Activated CD4-positive, alpha-beta T cell treated with anti-CD3 and anti-CD28 coated beads for 36 hours (primary cell): ENCODE measurements at places on chromosomes 4 and X.

DNA sequence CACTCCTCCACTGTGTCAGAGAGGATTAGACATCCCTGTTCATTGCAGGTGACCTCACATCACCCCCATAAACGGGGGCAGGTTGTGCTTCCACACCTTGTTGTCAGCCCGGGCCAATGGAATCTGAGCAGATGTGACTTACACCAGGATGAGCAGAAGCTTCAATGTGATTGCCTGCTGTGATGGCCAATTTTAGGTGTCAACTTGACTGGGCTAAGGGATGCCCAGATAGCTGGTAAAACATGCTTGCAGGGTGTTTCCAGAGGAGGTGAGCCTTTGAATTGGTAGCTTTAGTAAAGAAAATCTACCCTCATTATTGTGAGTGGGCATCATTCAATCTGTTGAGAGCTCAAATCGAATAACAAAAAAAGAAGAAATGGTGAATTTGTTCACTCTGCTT lies 52.1 kb downstream of the ING2 start:
- no peak for DNase-seq

DNA sequence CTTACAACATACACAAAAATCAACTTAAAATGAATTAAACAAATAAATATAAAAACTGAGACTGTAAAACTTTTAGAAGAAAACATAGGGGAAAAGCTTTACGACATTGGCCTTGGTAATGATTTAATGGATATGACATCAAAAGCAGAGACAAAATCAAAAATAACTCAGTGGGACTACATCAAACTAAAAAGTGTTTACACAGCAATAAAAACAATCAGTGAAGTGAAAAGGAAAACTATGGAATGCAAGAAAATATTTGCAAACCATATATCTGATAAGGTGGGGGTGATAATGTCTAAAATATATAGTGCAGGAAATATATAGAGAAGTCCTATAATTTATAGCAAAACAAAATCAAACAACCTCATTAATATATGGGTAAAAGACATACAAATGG lies 364.4 kb upstream of the INTU start:
- no peak for DNase-seq

GRCh38 chr4:156971165-156971675 lies 379 bp downstream of the PDGFC start:
- peak; percentile 15 for DNase-seq

GRCh38 chrX:146424422-146424821 lies 385.1 kb upstream of the CXorf51B start:
- no peak for DNase-seq

DNA sequence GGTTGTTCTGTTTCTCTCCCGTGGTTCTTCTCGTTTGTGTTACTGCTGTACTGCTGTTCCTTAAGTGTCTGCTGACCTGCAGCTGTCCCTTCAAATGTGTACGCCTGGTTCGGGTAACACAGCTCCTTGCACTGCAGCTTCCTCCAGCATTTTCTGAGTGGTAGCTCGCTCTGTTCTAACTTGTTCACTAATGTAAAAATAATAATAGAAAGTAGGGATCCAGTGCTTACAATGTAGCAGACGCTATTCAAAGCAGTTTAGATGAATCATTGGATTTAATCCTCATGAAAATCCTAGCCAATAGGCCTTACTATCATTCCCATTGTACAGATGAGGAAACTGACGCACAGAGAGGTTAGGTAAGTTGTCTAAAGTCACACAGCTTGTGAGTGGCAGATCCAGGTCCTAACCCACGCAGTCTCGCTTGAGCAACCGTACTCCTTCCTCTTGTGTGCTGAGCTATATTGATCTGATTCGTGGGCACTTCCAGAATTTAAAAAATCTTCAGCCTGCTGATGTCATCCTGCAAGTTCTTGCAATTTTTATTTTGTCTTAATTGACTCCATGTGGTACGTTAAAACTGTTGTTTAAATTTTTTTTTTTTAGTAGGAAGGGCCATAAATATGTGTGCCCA lies 448.2 kb upstream of the FAT1 start:
- DNase-seq = no peak

- DNase-seq = no peak
These were observed 758 bp downstream of the IQSEC2 start for GRCh38 chrX:53280331-53281320.

DNA sequence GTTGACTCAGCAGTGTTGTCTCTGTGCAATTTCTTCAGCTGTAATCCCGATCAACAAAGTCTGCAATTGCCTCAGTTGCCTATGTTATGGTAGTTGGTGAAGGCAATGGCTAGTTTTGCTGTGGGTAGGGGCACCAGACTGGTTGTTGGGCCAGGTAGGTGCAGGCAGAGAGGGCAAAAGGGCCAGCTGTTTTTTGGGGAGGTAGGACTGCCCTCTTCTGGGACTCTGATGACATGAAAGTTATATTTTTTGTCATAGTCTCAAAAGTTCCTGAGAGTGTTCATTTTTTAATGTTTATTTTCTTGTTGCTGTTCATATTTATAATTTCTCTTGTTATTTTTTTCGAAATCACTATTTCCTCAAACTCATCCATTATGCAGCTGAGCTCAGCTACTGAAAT lies 25.1 kb downstream of the DCAF12L2 start:
- DNase-seq = no peak

DNA sequence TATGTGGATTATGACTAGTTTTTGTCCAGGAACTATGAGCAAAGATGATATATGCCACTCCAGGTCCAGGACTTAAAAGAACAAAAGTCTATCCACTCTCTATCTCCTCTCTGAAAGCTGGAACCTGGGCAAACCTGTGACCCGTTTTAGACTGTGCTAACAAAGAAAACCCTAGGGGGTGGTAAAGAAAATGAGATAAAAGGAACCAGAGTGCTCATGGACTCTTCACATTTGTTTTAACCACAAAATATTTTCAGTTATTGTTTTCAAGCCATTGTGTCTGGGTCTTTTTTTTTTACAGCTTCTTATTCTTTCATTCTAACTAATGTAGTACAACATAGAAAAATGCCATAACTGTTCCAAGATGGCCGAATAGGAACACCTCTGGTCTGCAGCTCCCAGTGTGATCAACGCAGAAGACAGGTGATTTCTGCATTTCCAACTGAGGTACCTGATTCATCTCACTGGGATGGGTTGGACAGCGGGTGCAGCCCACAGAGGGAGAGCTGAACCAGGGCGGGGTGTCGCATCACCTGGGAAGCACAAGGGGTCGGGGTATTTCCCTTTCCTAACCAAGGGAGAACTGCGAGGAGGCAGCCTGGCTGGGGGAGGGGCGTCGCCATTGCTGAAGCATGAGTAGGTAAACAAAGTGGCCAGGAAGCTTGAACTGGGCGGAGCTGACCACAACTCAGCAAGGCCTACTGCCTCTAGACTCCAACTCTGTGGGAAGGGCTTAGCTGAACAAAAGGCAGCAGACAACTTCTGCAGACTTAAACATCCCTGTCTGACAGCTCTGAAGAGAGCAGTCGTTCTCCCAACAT lies 45.1 kb downstream of the CHM start:
- DNase-seq = peak; percentile 7

GRCh38 chr4:71406459-71406963 lies 67.7 kb downstream of the SLC4A4 start:
- DNase-seq = no peak

DNA sequence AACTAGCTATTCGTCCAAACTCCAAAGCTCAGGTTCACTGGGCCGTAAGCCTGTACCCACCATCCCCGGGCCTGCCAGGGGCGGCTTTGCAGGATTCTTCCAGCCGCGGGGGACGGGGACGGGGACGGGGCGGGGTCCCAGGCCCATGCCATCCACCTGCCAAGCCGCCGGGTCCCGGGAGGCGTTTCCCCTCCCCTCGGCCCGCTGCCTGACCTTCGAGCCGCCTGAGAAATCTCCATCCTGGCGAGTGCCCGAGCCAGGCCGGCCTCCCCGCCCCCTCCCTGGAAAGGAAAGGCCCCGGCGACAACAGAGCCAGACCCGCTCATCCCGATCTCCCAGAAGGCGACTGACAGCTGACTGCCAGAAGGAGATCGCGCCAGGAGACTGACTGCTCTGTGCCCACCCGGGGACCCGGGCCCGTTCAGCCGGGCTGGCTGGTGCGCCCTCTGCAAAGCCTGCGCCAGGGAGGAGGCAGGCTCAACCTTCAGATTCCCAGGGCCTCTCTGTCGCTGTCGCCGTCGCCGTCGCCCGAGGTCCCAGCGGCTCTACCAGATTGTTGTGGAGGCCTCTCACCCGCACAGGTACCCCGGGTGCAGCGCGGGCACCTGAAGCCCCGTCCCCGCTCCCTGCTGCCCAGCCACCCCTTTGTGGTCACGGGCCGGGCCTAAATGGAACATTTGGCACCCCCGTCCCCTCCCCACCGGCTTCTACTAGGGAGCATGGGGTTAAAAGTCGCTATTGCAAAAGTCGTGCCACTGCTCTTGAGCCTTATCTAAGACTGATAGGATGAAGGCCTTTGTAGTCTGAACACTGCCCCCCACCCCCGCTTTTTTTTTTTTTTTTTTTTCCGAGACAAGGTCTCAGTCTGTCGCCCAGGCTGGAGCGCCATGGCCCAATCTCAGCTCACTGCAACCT lies at the start of gene RGN:
RGN (plus strand) TSS at position 315 of the 915 bp plus-strand sequence. CDS start 2,702 bp downstream, outside the sequence.
- DNase-seq = no peak

DNA sequence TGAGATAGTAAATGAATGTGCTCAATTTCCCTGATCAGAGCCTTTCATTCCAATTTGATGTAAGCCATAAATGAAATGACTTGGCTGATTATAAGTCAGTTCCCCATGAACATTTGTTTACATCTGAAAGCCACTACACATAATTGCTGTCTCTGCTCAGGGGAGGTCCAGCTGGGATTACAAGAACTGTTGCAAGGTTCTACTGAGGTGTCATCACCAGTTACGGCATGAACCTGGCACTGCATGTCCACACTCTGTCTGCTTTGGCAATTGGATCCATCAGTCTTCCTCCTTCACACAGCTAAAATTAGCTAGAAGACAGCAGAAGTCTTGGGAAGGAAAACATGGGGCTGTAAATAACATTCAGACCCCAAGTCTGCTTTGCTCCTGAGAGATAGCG lies 12.8 kb upstream of the MBNL3 start:
- no peak for DNase-seq

DNA sequence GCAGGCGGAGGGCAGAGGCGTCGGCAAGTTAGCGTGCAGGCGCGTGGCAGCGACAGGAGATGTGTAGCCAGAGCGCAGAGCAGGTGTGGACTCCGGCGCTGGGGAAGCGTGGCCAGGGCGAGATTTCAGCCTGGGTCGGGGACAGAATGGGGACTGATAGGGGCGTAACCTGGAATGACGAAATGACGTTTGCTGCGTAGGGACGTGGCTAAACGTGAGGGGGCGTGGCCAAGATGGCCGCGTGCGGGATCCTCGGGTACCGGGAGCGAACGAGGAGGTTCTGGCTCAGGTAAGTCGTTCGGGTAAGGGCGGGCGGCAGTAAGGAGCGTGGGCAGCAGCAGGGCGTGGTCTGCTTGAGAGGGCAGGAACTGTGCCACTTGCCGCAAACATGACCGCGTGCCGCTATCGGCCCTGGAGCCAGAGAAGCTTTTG lies 10.9 kb upstream of the CLTRN start:
- peak; percentile 91 for DNase-seq

DNA sequence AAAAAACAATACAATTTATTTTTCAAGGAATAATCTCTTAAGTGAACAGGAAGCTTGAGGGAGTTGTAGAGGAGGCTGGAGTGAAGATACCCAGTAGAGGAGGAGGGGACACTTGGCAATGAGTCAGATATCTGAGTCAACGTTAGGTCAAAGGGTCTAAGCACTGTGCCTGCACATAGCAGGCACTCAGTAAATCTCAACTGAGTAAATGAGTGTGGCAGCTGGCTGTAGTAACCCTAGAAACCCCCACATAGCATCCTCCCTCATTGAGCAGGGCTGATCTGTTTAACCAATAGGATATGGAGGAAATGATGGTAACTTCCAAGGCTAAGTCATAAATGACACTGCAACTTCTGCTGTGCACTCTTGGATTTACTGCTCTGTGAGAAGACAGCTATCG lies 186.0 kb upstream of the FAM241A start:
- DNase-seq = no peak

DNA sequence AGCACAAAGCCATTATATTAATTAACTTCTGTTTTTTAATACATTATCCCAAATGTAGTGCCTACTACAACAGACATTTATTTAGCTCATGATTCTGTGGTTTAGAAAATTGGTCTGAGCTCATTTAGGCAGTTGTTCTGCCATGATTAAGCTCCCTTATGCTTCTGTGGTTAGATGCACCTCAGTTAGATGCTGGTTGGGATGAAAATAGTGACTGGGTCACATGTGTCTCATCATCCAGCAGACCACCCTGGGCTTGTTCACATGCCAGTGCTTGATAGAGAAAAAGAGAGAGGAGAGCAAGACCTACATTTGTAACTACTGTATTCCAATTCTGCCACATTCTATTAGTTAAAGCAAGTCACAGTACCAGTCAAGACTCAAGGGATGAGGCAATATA lies 376.4 kb upstream of the GNPDA2 start:
- DNase-seq = no peak

- DNase-seq = no peak
These were observed 31.6 kb downstream of the SEPSECS start for GRCh38 chr4:25128671-25129070.

DNA sequence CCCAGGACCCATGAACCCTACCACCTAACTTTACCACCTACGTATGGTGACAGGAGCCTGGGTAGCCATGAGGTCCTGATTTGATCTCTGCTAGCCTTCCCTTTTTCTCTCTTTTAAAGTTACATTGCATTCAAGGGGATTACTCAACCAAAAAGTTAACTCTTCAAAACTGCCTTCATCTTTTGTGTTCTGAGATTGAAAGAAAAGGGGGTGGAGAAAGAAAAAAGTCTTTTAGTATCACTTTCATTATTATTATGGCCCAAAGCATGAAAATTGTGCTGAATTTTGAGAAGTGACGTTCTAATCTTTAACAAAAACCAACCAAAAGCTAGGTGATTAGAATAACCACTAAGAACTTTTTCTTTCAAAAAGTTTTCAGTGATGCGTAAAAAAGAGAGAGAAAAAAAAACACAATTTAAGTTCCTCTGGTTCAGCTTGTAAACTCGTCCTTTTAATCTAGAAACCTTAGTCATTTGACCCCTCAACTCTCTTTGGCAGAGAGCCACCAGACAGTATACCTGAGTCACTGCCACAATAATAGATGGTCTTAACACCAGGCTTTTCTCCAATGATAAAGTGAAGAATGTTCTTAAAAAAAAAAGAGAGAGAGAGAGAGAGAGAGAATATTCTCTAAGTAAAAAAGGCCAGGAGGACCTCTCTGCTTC lies 347.4 kb upstream of the FGF13 start:
- peak; percentile 10 for DNase-seq

- DNase-seq = no peak
These were observed 39.8 kb upstream of the ATOH1 start for GRCh38 chr4:93788712-93789111.

DNA sequence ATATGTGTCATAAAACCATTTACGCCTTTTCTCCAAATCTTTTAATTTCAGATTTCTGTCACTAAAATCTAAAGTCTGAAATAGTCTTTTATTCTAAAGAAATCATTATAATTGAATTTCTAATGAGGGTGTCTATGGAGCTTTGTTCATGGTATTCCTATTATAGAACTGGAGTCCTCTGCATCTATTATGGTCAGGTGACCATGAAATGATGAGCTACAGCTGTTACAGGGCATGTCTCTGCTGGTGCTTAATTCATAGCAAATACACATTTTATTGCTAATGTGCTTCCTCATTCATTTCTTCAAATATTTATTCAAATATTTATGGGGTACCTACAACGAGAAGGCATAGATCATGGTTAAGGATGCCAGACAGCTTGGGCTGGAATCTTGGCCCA lies 126.1 kb downstream of the NAA11 start:
- DNase-seq = no peak
